ENCODE measurements at places on chromosomes 5 and 9.

DNA sequence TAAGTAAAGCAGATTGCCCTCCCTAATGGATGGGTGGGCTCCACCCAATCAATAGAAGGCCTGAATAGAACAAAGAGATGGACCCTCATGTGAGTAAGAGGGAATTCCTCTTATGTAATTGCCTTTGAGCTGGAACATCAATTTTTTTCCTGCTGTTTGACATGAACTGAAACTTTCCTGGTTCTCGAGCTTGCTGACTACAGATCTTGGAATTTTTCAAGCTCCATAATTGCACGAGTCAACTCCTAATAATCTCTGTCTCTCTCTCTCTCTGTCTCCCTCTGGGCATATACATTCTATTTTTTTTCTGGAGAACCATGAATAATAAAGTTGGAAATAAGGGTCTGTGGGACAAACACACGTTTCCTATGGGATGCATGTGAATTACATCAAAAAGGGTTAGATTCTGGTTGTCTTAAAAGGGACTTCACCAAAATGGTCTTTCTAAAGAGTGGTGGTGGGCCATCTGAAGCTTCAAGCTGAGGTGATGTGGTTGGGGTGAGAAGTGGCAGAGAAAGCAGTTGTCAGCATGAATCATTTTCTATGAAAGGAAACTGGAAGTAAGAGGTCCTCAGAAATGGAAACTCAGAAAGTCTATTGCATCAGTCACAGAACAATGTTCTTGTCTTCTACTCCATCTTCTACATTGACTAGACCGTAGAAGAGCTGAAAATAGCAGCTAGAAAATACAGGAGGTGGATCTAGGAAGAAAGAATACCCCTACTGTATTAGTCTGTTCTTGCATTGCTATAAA is 47.0 kb upstream of the HOMER1 start:
- DNase-seq = no peak

- DNase-seq = no peak
Measured at GRCh38 chr9:19145881-19146280, 18.6 kb upstream of the PLIN2 start.

GRCh38 chr5:103498211-103498610 is 64.4 kb downstream of the NUDT12 start:
- DNase-seq = no peak

GRCh38 chr9:36006549-36007315 is 30.0 kb upstream of the RECK start:
- DNase-seq = no peak

DNA sequence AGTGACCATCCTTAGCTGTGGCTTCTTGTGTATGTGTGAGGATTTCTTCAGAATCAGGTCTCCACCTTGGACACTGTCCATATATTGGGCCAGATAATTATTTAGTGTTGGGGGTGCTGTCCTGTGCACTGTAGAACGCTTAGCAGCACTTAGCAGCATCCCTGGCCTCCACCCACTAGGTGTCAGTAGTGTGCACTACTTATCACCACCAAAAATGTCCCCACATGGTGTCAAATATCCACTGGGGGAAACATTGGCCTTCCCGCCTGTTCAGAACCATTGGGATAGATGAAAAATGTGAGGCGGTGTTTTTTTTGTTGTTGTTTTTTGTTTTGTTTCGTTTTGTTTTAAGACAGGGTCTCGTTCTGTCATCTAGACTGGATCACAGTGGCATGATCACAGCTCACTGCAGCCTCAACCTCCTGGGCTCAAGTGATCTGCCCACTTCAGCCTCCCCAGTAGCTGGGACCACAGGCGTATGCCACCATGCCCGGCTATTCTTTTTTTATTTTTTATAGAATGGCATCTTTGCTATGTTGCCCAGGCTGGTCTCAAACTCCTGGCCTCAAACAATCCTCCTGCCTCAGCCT is 67.7 kb downstream of the TENT4A start:
- no peak for DNase-seq

DNA sequence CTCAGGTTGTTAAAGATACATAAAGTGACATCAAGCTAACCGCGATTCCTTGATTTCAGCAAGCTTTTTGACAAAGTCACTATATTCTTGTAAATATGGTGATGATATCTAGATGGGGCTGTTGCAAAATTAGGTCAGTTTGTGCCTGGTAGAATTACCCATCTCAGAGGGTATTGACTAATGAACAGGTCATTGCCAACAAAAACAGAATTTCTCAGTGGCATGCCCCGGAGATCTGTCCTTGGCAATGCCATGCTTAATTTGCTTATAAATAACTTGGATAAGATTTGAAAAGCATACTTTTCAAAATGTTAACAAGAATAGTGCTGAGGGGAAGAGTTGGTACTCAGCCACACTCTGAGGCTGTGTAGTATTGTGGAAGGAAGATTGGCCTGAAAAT is 783.3 kb upstream of the SEMA6A start:
- DNase-seq = no peak

GRCh38 chr5:80357671-80358070 is 37.9 kb downstream of the SPZ1 start:
- DNase-seq = no peak

- DNase-seq = no peak
Measured at GRCh38 chr5:1285141-1285540, 9.7 kb downstream of the TERT start.

- DNase-seq = no peak
Measured at GRCh38 chr9:19600538-19600937, 188.3 kb downstream of the SLC24A2 start.

GRCh38 chr9:115636596-115636995 is 517.0 kb upstream of the PAPPA start:
- DNase-seq = no peak
